ENCODE measurements at places on chromosomes 4 and X.
A peak's percentile ranks its signal among the peaks of the same experiment; 100 is the strongest.

DNA sequence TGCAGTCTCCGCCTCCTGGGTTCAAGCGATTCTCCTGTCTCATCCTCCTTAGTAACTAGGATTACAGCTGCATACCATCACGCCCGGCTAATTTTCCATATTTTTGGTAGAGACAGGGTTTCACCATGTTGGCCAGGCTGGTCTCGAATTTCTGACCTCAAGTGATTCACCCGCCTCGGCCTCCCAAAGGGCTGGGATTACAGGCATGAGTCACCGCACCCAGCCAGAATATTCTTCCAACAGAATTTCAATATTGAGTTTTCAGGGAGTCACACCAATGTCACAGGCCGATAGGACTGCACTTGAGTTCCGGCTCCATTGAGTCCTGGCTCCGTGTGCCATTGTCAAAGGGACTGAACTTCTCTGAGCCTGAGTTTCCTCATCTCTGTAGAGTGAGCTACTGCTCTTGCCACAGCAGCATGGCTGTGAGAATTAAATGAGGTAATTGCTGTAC, 82.9 kb downstream of the CLCN4 start:
- DNase-seq, result no peak

GRCh38 chr4:59537246-59537886, 1662.8 kb upstream of the ADGRL3 start:
- no peak for DNase-seq

- peak; percentile 86 for DNase-seq
These were observed at the start of gene NOCT for GRCh38 chr4:139015269-139015947. Gene NOCT (plus strand): TSS chr4:139015781. CDS start chr4:139015982, 201 bp downstream.

DNA sequence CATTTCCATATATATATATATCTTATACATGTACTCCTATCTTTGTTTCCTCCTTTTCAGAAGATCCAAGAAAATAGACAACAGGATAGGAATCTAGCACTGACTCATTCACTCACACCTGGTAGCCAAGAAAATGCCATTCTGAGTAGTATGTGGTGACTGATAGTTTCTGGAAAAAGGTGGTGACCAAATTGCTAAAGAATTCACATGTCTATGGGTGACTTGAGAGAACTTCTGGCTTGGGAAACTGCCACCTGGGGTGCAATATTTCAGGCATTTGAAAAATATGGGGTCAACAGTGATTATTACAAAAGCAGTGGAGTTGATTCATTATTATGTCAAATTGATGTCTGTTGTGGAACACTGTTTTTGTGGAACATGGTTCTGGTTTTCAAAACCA, 605.1 kb downstream of the PCDH18 start:
- no peak for DNase-seq

Data from ovary (tissue), 10 donors.